Right renal pelvis (tissue), 4 donors: ENCODE measurements at places on chromosomes 1 and 21. TPM values are rescaled to one million over a fixed set of nuclear protein-coding genes. Genes with fewer than 3 reads are reported as not detected.

DNA sequence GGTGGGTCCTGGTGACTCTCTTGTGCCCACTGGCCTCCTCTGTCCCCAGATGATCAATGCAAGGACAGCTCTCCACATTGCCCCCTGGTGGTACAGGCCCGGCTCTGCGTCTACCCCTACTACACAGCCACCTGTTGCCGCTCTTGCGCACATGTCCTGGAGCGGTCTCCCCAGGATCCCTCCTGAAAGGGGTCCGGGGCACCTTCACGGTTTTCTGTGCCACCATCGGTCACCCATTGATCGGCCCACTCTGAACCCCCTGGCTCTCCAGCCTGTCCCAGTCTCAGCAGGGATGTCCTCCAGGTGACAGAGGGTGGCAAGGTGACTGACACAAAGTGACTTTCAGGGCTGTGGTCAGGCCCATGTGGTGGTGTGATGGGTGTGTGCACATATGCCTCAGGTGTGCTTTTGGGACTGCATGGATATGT lies 10.8 kb downstream of the ADAMTSL4 start:
- DNase-seq: no peak

GRCh38 chr1:203818399-203818798 lies 23.0 kb downstream of the ZBED6 start:
- DNase-seq: no peak

GRCh38 chr1:192903142-192903541 lies 94.3 kb downstream of the RGS2 start:
- no peak for DNase-seq

DNA sequence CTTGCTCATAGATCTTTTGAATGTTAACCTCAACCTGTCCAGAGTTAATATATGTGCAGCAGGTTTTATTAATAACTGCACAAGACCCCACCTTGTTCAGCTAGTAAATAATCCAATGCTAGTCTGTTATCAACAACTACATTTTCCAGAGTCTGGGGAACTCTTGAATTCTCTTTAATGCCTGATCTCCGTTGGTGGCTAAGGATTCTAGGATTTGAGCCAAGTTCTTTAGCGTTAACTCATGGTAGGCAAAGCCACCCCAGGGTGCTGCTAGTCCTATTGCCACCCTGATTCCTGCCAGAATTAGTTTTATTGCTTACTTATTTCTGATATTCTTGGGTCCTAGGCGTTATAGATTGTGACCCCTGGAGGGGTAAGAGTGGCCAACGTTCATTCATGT lies 12.8 kb downstream of the BACE2 start:
- DNase-seq: no peak

DNA sequence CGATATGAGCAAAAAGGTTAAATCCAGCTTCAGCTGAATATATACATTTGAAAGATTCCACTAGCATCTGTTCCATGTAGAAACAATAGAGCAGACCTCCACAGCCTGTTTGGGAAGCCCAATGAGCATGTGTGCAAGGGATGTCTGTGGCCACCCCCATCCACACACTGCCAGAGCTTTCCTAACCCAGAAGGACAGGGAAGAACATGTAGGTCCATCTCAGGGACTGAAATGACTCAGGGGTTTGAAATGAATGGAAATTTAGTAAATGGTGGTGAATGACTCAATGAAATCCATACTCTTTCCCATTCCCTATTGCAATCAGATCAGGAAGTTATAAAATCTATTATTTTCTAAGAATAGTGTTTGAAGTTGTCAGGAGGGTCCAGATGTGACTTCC lies 397.2 kb downstream of the DUSP10 start:
- no peak for DNase-seq

- DNase-seq: no peak
These were observed 101.8 kb downstream of the AKT3 start for GRCh38 chr1:243748227-243748626.

- no peak for DNase-seq
These were observed 766 bp downstream of the CNIH3 start for GRCh38 chr1:224616756-224617409.

Gene KCNC4
- polyA plus RNA-seq: 4.9 TPM

Gene MARK1
- 11.6 TPM for polyA plus RNA-seq

Gene TNFAIP8L2
- 1.3 TPM for polyA plus RNA-seq

Gene INPP5B
- polyA plus RNA-seq: 21.7 TPM

Gene CNTN2
- polyA plus RNA-seq: 1.0 TPM

Gene KRTAP20-1
- not detected for polyA plus RNA-seq
